ENCODE measurements at places on chromosomes 5 and 9.
A peak's percentile ranks its signal among the peaks of the same experiment; 100 is the strongest.

GRCh38 chr9:85421641-85422040 is 320.1 kb downstream of the AGTPBP1 start:
- DNase-seq = peak; percentile 80

DNA sequence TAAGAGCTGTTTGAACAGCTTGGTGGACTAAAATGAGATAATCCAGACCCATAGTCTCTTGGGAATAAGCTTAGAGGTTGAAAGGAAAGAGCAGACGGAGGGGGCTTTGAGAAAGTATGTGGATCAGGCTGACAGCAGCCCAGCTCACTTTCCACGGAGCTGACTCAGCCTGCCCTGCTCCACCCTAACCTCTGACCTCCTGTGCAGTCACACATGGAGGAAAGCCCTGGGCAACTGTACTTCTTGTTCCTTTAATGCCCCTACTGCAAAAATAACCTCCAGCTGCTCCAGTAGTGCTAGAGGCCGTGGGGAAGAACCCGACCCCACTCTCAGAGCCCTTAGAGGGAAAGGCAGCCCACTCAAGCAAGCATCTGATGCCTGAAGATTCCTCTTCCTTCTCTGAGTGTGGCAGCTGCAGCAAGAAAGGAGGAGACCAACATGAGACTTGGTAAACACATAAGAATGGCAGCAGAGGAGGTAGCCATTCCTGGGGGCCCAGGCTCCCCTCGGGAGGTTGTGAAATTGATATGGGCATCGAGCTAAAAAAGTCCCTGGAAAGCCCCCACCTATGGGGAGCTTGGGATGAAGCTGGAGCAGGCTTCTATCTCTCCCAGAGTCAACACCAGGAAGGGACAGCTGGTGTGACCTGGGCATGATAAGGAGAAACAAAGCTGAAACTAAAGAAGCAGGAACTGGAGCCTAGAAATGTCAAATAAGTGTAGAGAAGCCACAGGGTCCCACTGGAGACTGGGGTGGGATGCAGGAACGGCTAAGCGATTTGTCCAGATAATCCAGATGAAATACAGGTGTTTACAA is 204.3 kb downstream of the PIK3R1 start:
- DNase-seq = peak; percentile 58

- DNase-seq = no peak
These were observed 76.6 kb downstream of the RAPGEF1 start for GRCh38 chr9:131663288-131663687.

- no peak for DNase-seq
These were observed 16.6 kb upstream of the PLPP1 start for GRCh38 chr5:55551358-55551757.

DNA sequence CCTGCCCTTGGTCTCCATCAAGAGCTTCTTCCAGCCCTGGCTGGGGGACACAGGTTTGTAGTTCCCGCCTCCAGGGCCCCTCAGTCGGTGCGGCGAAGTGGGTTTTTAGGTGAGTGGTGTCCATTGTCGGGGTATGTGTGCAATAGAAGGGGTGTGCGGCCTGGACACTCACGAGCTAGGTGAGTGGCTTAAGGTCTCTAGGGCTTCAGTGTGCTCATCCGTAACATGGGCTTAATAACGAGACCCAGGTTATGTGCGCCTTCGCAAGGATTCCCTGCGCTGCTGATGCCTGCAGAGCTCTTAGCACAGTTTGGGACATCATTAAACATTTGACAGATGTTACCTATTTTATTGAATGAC is 656 bp downstream of the CEP78 start:
- DNase-seq = peak; percentile 54

DNA sequence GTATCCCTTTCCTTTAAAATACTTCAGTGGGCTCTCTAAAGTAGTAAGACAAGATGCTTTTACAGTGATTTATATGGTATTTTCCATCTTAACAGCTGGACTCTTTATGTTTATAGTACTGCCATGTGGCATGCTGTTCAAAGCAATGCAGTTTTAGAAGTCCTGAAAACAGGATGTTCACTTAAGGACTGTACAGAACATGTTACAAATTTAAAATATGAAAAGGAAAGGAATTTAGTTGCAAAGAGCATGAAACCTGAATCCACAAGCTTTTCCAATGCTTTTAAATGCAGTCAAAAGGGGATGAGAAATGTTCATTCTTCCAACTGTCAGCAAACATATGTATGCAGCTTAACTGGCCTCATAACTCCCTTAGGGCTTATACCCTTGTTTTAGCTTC is 580.2 kb downstream of the EFNA5 start:
- no peak for DNase-seq

- peak; percentile 39 for DNase-seq
These were observed 104.1 kb downstream of the TTLL11 start for GRCh38 chr9:121989010-121989409.

DNA sequence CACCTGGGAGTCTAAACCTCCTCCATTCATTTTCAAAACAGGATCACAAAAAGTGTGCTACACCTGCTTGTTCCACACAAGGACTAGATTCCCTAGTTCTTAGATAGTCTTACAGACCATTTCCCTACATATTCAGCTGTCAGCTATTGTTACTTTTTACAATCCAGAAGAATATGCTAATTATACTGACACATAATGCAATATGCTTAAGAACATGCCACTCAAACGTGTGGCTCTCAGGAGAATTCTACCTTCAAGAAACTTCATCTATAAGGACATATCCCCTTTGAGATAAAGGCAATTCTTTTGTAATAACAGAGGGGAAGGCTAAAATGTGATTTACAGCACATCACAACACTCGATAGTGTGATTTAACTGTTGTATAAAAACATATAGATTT is 456.1 kb upstream of the ARRDC3 start:
- no peak for DNase-seq

- DNase-seq = peak; percentile 91
These were observed 5.3 kb downstream of the SLC34A1 start for GRCh38 chr5:177389241-177390169.

DNA sequence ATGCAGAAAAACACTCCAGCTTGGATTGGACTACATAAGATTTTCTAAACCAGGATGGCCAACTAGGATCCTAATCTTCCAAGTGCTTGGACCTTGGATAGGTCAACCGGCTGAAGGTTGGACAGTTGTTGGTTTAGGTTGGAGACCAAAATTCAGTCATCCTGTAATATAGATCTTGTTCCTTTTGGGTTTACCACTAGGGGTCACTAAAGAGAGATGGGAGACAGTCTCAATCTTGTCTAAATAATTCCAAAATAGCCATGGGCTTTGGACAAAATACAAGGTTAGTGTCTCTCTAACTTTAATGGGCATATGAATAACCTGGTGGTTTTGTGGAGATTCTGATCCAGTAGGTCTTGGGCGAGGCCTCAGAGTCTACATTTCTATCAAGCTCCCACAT is 148.7 kb upstream of the ERCC6L2 start:
- DNase-seq = peak; percentile 53
